ELR (cell line): ENCODE measurements at places on chromosomes 4 and X.

DNA sequence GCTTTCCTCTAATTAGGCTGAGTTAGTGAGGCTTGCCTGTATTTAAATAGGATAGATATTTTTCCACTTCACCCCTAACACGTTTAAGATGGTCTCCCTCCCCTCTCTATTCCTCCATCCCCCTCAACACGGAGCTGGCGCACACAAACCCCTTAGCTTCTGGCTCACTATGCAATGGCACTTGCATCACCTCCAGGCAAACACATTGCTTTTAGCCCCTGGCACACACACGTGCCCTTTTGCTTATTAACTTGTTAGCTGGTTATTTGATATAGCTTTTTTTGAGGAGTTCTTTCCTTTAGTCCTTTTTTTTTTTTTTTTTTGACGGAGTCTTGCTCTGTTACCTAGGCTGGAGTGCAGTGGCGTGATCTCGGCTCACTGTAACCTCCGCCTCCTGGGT lies 94.3 kb downstream of the HDAC8 start:
- no peak for DNase-seq

- DNase-seq: no peak
Observed at GRCh38 chrX:112694062-112694461, 14.3 kb upstream of the LHFPL1 start.

DNA sequence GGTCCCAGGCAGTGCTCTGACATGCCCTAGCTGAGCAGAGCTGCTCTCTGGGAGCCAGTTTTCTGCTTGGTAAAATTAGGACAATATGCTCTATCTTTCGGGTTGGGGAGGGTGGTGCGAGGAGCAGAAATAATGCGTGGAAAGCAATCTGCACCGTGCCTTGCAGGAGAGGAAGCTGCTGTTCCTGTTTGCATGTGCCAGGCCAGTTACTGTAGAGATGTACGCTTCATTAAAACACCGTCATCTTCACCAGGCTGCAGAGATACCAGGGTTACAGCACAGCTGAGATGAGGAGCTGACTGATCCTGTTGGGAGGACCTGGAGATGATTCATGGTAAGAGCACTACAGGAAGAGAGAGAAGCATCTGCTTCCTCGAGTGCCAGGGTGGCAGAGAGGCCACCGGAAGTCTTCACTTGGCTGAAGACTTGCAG lies 29.5 kb upstream of the IRF2 start:
- peak; percentile 63 for DNase-seq

GRCh38 chr4:67883458-67883857 lies 344 bp downstream of the TMPRSS11D start:
- DNase-seq: no peak

- DNase-seq: no peak
Observed at GRCh38 chr4:113050837-113051236, 1.4 kb downstream of the ANK2 start.

GRCh38 chrX:56089376-56089775 lies 142.8 kb upstream of the KLF8 start:
- DNase-seq: no peak
